Left hindlimb (tissue), 1 donor: ENCODE measurements at places on chromosomes 7 and 10.

GRCh38 chr10:14250496-14251076 is 80.1 kb downstream of the FRMD4A start:
- DNase-seq: no peak

- no peak for DNase-seq
These were observed 736.5 kb downstream of the REEP3 start for GRCh38 chr10:64257704-64258103.

DNA sequence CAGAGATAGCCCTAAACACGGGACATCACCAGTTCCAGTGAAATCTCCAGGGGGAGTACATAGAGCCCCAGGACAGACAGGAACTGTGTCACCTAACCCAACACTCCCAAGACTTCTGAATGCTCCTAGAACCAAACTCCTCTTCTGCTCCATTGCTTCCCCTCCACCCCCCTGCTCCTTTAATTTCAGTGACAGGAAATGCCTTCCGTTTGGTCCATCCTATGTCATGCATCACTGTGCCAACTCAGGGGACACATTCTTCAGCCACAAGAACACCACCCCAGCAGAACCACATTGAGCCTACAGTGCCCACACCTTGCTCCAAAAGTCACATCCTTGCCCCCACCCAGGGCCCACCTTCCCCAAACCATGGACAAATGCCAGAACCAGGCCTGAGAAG is 100.5 kb downstream of the KCNMA1 start:
- DNase-seq: no peak

- DNase-seq: no peak
These were observed 68.1 kb downstream of the CPEB3 start for GRCh38 chr10:92222603-92223262.

- DNase-seq: no peak
These were observed 92.7 kb upstream of the GDF10 start for GRCh38 chr10:47207281-47207615.

GRCh38 chr10:42976351-42977031 is 100.4 kb upstream of the RET start:
- no peak for DNase-seq
